ENCODE measurements at places on chromosomes 16 and 17.

DNA sequence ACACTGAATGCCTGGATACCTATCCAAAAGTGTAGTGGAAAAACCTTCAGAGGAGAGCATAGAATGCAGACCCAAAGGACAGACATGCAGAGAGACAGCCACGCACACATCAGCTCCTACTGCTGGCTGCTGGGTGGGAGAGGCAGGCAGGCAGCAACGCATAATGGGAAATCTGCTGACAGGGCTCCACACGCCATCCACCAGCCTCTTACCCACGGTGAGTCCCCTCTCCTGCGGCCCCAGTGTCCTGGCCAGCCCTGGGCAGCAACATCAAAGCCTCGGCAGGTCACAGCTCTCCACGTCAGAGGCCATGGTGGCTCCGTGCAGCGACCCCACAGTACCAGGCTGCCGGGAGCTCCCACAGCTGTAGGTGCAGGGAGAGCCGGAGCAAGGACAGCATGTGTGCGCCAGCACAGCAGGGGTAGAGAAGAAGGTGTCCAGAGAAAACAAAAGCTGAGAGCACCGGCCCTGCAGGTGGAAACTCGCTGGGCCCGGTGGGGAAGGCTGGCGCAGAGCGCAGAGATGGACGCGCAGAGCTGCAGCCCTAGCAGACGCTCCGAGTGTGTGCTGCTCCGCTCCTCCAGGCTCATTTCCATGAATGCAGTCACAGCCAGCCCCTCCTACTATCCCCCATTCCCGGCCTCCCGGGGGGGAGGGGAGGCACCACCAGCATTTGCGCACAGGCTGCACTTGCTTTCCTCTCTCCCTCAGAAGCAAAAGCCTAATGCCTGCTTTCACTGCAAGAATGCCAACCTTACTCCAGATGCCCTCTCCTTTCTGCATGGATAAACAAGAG, 58.9 kb downstream of the CYTH1 start:
- peak; percentile 65 for DNase-seq

DNA sequence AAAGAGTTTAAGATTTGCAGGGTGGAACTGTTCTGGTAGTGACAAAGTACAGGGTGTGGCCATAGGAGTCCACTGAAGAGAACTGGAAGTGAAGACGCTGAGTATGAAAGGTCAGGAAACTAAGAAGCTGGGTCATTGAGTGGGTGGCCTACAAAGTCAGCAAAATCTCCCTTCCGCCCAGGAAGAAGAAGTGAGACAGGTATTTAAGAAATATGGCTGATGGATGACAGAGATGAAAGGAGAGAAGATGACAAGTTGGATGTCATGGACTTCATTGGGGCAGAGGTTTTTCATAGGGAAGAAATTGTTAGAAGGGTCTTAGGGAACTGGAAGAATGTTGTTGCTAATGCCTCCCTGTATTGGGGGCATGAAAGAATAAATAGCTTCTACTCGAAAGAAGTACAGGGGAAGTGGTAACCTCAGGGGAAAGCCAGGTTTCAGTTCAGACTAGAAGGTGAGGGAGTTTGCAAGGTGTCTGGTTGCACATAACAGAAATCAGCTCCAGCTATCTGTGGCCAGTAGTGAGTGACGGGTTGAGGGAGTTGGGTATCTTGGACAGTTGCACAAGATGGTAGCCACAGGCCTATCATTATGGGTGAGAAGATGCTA, 33.6 kb upstream of the MED13 start:
- no peak for DNase-seq

- peak; percentile 54 for DNase-seq
Measured at GRCh38 chr16:31265329-31266245, 5.8 kb downstream of the ITGAM start.

DNA sequence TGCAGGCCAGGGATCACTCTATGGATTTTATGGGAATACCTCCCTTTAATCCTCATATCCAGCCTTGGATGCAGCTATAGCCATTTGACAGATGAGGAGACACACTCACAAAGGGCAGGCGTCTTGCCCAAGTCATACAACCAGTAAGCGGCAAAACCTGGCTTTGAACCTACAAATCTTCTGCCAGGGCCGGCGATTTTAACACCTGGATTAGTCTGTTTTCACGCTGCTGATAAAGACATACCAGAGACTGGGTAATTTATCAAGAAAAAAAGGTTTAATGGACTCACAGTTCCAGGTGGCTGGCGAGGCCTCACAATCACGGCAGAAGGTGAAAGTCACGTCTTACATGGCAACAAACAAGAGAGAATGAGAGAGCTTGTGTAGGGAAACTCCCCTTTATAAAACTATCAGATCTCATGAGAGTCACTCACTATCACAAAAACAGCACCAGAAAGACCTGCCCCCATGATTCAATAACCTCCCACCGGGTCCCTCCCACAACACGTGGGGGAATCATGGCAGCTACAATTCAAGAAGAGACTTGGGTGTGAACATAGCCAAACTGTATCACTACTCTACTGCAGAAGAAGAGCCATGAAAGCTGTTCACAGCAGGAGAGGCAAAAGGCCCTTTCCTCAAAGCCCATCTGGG, 67.5 kb downstream of the XYLT1 start:
- no peak for DNase-seq

- no peak for DNase-seq
Measured at GRCh38 chr16:50678531-50678930, 2.6 kb downstream of the SNX20 start.

- DNase-seq: no peak
Measured at GRCh38 chr17:65598746-65599145, 37.3 kb upstream of the AXIN2 start.

- no peak for DNase-seq
Measured at GRCh38 chr16:71360378-71360777, 1.9 kb downstream of the CALB2 start.

DNA sequence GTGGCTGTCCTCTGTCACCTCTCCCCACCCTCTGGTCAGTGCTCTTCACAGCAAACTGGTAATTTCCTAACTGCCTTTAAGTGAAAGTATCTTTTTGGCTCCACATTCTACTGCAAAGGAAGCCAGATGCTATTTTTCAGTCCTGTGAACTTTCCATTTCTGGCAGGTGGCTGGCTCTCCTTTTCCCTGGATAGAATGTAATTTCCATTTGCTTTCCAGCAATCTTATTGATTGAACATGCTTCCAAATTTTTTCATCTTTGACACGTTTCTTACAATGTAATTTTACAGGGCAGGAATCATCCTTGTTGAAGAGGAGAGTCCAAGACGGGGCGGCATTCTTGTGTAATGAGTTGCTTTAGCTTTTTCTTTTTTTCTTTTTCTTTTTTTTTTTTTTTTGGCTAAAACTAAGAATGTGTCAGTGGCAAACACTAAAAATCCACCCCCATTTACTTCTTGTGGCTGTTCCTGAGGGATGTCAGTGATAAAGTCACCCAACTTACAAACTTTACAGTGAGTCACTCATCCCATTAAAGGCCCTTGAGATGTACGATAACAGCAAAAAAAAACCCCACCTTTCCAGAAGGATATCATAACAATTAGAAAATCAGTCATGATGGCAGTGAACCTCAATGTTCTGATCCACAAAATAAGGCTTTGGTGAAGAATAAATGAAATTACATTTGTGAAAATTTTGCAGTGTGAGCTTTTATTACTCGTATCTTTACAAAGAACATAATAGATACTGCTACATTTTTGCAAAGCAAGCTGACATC, 29.4 kb upstream of the PRKCA start:
- DNase-seq: no peak

GRCh38 chr17:16483021-16483645, 8.9 kb downstream of the LRRC75A start:
- no peak for DNase-seq

DNA sequence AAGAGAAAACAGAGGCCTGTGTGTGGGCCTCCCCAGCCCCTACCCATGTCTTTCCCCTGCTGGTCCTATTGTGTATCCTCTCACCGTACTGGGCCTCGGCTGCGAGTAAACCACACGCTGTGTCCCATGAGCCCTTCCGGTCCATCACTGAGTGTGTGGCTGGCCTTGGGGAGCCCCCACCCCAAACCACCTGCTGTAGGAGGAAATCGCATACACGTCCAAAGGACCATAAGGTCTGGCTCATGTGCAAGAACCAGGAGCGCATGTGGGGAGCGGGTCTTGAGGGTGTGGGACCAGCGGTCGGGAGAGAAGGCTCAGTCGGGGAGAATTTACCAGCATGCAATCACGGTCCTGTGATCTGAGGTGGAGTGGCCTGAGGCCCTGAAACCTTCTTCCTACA, 38.4 kb upstream of the DNAH17 start:
- DNase-seq: no peak

GRCh38 chr16:86638642-86639041, 60.3 kb downstream of the FOXL1 start:
- no peak for DNase-seq

DNA sequence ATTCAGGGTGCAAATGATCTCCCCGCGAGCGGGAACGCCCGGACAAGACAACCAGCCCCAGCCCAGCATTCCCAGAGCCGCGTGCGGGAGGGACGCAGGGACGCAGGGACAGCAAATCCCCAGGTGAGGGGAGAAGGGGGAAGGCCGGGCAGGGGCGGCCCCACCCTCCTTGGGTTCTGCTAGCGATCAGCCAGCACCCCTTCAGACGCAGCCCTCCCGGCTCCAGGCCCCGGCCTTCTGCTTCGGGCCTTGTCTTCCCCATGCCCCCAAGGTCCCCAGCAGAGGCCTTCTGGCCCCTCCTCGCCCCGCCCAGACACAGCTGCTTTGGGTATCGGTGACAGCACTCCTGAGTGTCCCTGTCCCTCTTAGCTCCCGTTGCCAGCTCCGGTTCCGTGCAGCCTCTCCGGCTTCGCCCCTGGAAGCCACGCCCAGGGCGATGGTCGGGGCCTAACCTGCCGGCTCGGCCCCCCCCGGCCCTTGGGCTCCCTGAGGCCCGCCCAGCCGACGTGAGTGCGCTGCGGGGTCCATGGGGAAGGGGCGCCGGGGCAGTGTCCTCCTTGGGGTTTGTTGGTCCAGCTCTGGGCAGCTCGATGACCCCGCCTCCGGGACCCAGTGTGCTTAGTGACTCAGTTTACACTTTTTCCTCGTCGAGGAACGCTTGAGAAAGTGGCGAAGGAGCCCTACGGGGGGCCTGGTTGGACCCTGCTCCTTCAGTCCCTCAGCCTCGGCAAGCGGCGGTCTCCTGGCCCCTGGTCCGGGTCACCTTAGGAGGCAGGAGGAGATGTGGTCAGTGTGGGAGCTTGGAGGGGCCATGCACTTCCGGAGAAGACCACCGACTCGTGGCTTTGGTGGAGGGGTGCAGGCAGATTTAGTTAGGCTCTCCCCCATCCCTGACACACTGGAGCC, 50.5 kb upstream of the AMZ2 start:
- DNase-seq: no peak

GRCh38 chr17:82117139-82118090, 19.4 kb upstream of the FASN start:
- DNase-seq: no peak

DNA sequence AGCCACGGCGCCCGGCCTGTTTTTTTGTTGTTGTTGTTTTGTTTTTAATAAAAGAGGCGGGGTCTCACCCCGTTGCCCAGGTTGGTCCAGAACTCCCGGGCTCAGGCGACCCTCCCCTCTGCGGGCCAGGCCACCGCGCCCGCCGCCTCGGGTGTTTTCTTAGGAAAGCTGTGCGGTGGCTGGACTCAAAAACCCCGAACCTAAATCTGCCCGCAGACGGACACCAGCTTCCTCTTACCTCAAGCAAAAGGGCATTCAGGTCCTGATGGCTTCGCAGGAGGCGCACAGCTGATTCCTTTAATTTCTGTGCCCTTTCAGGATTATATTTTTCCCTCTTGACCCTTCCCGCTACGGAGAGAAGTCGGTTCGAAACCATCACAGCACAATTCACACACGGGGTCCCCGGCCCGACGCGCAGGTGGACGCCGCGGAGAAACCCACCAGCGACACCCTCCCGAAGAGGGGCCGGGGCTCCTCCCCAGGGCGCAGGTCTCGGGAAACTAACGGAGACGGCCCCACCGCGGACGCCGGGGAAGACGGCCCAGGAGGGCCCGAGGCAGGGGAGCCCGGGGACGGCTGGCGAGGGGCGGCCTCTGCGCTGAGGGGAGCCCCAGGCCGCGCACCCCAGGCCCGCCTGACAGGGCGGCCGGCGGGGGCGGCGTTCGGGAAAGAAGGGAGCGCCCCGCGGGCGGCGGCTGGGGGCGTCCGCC, 653 bp downstream of the FANCA start:
- no peak for DNase-seq

GRCh38 chr16:78289844-78290277, 190.4 kb downstream of the WWOX start:
- DNase-seq: no peak

DNA sequence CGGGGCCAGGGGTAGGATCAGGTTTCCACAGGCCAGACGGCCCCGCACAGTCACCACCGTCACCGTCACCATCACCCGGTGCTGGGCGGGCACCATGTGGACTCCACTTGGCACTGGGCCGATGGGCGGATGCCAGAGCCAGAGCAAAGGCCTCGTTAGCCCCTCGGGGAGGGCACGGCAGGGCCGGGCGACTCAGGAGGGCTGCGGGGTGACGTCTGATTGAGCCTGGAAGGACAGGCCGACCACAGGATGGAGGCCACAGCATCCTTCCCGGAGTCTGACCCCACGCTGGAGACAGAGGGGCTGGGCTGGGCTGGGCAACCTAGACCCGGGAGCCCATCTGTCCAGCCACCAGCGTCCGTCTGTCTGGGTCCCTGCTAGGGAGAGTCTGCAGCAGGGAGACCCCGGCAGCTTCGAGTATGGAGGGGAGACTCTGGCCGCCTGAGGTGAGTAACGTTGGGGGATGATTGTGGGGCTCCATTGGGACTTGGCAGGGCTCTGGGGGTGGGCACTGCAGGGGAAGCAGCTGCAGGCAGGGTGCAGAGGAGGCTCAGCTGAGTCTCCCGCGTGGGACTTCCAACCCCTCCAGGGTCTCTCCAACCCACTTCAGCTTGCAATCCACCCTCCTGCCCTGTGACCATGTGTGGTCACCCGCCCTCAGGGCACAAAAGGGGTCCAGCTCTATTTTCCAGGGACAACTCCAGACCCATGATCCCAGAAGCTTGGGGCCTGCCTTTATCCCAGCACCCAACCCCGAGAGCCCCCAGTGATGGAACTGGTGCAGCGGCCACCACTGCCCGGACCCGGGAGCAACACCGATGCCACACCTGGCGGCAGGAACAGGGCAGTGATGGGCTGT, 22.6 kb downstream of the SLC25A10 start:
- peak; percentile 76 for DNase-seq

DNA sequence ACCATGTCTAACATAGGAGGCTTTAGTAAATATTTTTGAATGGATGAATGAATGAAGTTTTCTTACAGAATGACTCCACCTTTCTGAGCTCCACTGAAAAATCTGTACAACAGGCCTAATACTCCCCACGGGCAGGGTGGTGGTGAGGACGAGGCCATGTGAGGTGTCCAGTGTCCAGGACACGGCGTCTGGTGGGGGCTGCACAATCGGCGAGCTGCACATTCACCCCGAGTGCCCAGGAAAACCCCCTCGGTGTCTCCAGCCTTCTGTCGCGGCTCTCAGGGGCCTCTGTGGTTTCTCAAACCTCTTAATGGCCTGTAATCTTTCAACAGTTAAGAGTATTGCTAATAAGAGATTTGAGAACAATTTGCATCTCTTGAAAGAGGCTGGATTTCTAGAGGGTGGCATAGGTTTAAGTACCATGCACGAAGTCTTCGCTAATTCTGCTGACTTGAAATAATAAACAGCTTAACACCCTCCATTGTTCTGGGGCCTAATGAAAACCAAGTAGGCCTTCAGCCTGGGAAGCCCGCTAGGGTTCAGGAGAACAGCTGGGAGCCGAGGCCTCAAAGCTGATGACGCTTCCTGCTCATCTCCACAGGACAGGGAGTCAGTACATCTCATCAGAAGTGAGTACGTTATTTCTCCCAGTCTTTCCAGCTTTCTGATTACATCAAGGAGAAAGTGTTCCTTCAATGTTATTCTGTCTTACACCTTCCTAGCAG, 304.6 kb upstream of the FOXF1 start:
- DNase-seq: no peak

- DNase-seq: no peak
Measured at GRCh38 chr16:47448830-47449575, 11.9 kb downstream of the ITFG1 start.
